ENCODE measurements at places on chromosomes 6 and 20.

DNA sequence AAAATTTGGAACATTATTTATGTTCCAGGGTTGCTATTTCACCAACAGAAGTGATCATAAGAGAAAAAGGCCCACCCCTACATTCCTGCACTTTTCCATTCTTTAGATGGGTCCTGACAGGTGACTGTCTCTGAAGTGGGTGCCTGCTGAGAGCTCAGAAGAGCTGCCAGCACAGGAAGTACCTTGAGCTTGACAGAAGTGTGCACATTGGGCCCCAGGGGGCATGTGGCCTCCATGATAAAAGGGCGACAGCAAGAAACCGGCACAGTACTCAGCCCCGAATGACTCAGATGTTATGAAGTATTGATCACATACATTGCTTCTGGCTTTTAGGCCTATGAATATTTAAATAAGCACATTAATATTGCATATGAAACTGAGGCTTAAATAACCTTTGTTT is 150.4 kb downstream of the PCSK2 start:
- DNase-seq = no peak

- DNase-seq = no peak
Observed at GRCh38 chr6:102438171-102438570, 1044.7 kb downstream of the GRIK2 start.

DNA sequence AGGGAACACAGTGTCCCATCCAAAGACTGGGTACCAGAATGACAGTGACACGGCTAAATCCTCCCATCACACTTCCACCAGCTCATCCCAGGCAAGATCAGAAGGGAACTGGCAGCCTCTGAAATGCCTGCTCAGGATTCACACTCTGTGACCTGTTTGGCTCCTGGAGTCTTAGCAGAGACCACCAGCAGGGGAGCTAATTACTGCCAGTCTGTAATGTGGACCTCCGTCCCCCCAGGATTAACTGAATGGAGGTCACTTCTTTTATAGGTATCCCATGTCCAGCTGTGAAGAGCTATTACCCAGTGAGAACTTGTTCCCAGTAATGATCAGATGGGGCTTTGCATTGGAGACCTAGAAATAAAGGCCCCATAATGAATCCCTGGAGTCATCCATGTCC is 45.2 kb downstream of the DEFB114 start:
- DNase-seq = peak; percentile 20

DNA sequence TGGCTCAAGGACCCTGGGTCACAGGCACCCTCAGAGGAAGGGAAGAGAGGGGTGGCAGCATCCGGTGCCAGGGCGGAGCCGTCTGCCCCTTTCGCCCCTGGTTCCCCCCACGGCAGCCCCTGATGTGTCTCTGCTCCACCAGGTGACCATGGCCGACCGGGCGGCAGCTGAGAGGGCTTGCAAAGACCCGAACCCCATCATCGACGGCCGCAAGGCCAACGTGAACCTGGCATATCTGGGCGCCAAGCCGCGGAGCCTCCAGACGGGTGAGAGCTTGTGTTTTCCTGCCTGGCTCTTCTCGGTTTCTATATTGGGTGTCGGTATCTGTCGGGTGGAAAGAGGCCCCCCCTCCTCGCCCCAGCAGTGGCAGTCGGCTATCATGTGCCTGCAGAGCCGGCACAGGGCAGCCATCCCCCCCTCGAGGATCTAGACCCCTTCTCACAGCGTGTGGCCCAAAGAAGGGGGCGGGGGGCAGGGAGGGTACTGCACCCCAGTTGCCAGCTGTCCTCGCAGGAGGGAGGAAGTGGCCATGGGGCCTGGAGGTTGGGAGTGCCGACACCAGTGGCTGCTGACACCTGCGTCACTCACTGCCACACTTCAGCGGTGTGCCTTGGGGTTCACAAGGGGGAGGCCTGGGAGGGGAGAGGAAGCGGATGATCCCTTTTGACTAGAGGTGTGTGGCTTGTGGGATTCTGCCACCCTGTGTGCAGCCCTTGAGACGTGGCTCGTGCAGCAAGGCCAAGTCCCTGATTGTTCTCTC is 1.5 kb downstream of the RBM38 start:
- no peak for DNase-seq

- DNase-seq = no peak
Observed at GRCh38 chr6:51550243-51550642, 537.2 kb downstream of the PKHD1 start.

DNA sequence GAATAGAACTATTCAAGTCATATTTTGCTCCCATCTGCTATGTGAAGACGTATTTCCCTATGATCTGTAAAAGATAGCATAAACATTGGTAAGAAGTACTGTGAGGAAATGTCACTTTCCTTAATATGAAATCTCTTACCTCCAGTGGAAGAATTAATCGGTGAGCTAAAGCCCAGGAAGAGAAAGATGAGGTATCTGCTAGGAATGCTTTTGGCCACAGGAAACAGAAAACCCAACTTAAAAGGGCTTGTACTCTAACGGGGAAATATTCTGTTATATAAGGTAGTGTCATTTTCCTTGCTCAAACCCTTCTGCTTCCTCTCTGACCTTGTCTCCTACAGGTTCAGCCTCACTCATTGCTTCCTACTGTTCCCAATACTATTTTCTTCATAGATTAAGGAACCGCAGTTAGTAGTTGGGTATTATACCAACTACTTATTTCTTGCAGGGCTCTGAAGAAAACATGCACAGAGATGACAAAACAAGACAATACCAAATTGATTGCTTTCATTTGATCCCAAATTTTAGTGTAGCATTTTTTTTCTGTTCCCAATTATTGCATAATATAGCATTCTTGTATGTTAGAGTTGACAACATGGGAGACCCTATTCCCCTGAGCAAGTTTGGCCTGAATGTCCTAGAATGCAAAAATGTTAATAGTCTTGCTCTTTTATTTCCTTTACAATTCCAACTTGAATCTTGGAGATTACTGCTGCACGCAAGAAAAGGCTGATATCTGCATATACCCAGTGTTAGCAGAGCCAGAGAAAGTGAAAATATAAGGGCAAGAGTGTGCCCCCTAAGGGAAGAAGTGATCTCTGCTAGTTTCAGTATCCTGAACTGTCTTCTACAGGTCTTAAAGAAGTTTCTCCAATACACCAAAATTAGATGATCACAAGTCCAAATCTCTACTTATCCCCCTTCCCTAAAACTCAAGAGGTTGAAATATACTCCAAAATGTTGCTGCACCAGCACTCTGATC is 65.3 kb downstream of the AFG1L start:
- no peak for DNase-seq

GRCh38 chr6:165777680-165778079 is 114.6 kb upstream of the PDE10A start:
- no peak for DNase-seq

- no peak for DNase-seq
Observed at GRCh38 chr6:30260036-30260504, 46.9 kb upstream of the TRIM26 start.

- DNase-seq = no peak
Observed at GRCh38 chr6:37838219-37838921, 18.8 kb downstream of the ZFAND3 start.

GRCh38 chr20:50048420-50049166 is 64.4 kb downstream of the UBE2V1 start:
- DNase-seq = no peak

GRCh38 chr20:37527638-37528445 is at the start of gene BLCAP:
Gene BLCAP, minus strand, starts transcription at chr20:37527876. Its CDS starts 8,702 bp downstream, at chr20:37519174.
- DNase-seq = peak; percentile 98

DNA sequence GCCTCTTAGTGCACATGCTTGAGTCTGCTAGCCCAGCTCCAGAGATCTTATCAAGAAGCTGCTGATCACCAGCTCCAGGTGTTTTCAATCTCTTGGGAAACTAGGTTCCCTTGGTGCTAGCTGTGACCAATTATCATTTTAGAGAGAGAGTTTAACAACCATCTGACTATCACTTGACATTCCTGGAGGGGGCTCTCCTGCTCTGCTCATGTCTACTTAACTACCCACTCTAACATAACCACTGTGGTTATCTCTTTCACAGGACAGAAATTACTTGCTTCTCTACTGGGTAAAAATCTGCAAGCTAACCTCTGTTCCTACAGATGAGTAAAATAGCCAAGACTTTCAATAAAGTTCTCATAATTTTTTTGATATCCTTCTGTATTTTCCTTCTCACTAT is 823.4 kb upstream of the GJE1 start:
- DNase-seq = no peak

- no peak for DNase-seq
Observed at GRCh38 chr6:138007014-138007472, 100.2 kb downstream of the PERP start.

DNA sequence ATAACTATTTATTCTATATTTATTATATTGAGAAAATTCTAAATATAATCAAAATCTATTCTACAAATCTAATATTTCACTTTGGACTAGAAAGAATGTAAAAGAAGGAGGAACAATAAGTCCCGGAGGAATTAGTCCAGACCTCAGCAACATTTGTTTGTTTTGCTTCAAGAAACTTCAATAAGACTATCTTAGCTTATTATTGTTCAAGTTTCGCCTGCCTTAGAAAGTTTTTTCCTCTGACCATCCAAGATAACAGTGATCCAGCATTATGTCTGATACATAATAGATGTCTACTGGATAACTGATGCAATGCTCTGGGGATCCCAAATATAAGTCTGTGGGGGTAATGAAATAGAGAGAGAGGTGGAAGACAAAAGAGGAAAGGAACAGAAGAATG is 28.7 kb upstream of the NT5E start:
- DNase-seq = no peak

DNA sequence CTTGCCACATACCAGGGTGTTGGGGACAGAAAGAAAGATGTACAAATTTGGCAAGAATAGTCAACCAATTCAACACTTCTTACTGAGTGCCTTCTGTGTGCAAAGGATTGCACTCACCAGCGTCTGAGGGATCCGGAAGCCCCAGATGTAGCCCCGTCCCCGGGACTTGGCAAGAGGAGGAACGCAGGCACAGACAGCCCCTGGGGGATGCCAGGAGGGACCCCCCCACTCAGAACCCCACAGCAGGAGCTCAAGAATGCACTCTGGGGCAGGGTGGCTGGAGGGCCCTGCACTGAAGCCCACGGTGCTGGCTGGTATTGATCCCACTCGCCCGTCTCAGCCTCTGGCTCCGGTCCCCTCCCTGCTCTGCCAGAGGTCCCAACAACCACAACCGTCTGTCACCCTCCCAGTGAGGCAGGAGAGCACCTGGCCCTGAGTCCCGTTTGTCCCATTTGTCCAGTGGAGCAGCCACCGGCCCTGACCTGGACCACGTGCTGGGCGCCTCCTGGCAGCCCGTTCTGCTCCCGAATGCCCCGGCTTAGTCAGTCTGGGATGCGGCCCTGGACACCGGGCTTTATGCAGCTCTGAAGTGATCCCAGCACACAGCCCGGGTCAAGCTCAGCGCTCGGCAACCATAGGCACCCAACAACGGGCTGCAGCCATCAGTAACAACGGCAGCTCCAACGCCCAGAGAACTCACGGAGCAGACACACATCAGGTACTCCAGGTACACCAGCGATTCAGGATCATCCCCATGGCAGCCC is 128.7 kb downstream of the DLL1 start:
- DNase-seq = no peak

GRCh38 chr6:3962291-3963280 is 113.4 kb downstream of the FAM50B start:
- no peak for DNase-seq

- DNase-seq = no peak
Observed at GRCh38 chr20:48604426-48604825, 223.4 kb downstream of the PREX1 start.

DNA sequence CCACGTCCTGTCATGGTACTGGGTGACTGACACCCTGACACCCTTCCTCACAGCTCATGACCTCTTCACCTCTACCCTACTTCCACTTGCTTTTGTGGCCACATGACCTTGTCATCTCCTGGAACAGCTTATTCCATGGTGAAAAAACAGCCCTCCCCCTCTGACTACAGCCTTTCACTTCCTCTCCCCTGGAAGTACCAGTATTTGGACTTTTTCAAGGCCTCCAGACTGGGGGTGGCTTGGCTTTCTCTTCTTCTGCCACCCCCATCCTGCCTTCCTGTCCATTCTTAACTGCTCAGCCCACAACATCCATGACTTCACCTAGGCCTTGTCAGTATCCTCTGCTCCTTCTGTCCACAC is 168.4 kb downstream of the CARMIL1 start:
- no peak for DNase-seq

DNA sequence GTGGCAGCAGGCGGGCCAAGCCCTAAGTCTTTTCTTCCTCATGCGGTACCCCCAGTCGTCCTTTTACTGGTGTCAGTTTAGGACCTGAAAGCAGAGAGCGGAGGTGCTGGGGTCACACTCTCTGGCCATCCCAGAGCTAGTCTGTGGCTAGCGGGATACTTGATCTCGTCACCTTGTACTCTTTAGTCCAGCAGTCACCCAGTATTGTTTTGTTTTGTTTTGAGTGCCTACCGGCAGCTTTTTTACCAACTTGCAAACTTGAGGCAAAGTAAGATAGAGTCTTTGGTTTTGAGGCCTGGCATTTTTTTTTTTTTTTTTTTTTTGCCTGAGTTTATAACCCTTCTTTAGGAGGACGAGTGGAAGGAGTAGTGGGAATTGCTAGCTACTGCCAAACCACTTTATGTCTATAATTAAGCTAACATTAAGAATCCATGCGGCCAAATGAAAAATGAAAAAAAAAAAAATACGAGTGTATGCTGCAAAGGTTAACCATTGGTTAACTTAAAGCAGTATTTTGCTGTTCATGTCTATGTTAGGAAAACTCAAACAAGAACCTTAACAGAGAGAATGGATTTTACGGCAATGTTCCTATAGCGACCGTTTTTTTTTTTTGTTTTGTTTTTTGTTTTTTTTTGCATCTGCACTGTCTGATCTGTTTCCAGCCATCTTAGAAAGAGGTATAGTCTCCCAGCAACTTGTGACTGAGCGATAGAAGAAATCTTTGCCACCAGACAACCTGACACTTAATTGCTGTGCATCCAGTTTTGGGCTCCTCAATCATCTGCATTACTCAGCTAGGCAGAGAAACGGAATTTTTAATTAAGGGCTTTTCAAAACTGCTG is 56.9 kb downstream of the FAM217A start:
- no peak for DNase-seq

- DNase-seq = peak; percentile 89
Observed at GRCh38 chr6:46367354-46368168, 123.7 kb downstream of the RCAN2 start.

GRCh38 chr6:147001621-147002020 is 202.6 kb upstream of the STXBP5 start:
- DNase-seq = no peak

- no peak for DNase-seq
Observed at GRCh38 chr6:138430361-138431145, 26.5 kb downstream of the HEBP2 start.

DNA sequence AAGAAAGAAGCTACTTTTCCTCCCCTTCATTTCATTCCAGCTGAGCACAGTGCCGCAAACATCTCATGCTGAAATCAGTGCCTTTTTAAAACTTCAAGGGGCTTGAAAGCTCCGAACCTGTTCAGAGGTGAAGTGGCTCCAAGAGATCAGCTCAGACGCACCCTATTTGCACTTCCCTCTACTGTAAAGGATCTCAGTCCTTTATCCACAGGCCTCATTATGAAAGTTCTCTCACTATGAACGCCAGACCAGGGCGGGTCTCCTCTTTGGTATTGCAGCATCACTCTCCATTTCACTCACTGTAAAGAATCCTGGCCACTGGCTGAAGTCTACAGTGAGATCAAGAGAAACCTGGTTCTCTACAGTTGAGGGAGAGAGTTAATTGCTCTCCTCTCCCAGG is 232.7 kb upstream of the POU3F2 start:
- DNase-seq = no peak

Measured in NCI-H2227 treated with DMSO at 0.1 percent for 48 hours (cell line).